ENCODE measurements at places on chromosomes 1 and 21.

GRCh38 chr1:44785501-44786137 lies 2.4 kb downstream of the BEST4 start:
- no peak for DNase-seq

GRCh38 chr1:29970747-29971325 lies 734.5 kb downstream of the PTPRU start:
- no peak for DNase-seq

- no peak for DNase-seq
Observed at GRCh38 chr21:31182231-31183140, 144.2 kb upstream of the KRTAP19-8 start.

DNA sequence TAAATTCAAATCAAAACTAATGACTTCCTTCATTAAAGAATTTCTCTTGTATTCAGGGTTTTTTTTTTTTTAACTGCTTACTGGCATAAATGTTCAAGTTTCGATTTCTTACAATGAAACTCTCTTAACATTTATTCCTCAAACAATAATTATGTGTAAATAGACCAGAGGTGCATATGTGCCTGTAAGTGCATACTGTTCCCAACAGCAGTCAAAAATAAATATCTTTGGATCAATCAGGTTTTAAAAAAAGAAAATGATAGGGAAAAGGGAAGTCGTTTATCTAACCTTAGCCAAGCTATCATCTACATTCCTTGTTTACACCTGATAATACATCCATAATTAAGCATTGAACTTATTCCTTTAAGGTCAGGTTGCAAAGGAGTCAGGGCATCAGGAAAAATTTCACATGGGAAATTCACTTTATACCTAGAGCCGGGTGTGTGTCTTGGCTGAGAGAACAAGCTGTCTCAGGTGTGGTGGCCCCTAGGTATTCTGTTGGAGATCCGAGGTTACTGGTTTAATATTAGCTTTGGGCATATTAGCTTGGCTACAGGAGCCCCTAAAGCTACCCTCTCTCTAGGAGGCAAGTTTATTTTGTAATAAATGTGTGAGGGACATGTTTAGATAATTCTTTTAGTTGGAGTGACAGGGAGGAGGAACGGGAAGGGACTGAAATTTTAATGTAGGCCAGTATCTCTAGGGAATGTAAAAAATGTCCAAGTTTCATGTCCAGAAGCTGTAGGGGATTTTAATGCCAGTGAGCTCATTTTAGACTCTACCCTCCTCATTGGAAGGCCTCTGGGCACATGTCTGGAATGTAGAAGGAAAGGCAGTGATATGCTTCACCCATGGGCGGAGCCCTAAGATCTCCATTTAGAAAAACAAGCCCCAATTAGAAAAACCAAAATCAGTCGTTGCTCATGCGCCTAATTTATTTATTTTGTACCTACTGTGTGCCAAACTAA lies 327.9 kb upstream of the PROX1 start:
- DNase-seq = no peak

GRCh38 chr21:41054018-41054578 lies 113.9 kb upstream of the BACE2 start:
- no peak for DNase-seq

GRCh38 chr1:63931468-63931867 lies 157.7 kb downstream of the ROR1 start:
- DNase-seq = peak; percentile 87

- peak; percentile 53 for DNase-seq
Observed at GRCh38 chr1:156750711-156751450, 594 bp downstream of the HDGF start.

DNA sequence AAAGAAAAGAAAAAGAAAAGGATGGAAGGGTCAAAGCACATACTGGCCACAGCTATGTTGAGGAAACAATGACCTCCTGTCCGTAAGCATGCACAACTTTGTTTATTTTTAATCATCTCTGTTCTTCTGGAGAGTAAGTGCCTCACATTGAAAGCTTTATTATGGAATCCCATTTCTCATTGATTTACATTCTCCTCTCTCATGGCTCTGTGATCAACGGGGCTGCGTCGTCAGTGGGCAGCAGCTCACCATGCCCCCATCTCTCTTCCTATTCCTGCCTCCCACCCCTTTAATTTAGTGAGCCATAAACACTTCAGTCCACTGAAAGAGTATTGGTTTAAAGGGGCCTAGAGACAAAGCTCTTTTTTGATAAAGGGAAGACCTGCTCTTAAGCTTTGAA lies 98.9 kb downstream of the KAZN start:
- DNase-seq = no peak

DNA sequence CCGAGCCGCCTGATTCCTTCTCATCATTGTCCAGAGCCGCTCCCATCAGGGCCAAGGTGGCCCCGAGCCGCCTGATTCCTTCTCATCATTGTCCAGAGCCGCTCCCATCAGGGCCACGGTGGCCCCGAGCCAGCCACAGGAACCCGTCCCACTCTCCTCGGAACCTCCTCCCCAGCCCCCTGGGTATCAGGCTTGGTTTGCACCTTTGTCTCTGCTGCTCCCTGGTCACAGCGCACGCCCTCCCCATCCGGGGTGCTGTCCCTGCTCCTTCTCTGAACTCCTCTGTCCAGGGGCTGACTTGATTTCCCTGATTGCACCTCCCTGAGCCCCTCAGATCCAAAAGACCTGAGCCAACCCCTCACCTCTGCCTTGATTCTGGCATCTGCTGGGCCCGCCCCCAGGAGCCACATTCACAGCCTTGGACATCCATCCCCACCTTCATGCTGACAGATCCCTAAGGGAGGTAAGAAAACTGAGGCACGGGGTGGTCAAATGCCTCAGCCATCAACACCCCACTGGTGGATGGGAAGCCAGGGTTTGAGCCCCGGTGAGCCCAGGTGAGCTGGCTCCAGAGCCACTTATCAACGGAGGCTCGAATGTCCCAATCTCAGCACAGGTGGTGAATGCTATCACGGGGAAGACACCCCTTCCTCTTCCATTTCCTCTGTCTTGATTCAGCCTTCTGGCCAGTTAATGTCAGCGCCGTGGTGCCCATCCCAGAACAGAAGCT lies 25.6 kb upstream of the COL18A1 start:
- DNase-seq = no peak

- peak; percentile 46 for DNase-seq
Observed at GRCh38 chr1:29703596-29704370, 467.5 kb downstream of the PTPRU start.

- DNase-seq = peak; percentile 68
Observed at GRCh38 chr1:183075861-183076260, 52.6 kb downstream of the LAMC1 start.

DNA sequence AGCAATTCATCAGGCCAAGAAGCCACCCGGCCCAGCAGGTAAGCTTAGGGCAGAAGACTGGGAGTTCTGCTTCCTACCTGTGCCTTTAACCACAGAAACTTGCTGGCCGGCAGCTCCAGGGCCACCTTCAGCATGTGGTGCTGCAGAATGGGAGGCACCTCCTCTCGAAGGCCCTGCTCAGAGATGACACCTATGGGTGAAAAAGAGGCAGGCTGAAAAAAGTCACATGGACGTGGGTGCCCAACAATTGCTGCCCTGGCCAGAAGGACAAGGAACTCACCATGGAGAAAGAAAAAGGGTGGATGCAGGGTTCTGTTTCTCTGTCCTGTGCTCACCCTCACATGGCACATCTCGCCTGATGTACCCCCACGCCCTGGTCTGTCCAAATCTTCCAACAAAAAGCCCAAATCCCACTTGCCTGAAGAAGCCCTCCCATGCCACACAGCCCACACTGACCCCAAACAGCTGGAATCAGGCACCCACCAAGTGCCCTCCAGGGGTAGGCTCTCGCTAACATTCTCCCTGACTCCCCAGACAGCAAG lies 33.0 kb downstream of the URB1 start:
- no peak for DNase-seq

DNA sequence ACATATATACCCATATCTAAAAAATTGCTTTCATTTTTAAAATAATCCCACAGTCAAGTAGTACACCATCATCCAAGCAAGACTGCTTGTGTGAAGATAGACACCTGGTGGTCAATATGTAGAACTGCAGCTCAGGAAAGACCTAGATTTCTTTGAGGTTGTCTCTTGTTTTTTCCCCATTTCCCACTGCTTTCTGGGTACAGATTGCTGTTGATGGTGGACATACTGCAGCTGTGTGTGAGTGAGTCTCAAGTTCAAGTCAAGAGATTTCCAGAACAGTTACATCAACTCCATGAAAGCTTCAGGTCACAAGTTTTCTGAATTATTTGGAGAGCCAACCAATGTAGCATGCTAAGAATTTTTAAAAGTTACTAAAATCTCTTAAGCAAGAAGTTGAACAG lies 306.4 kb downstream of the DUSP10 start:
- DNase-seq = peak; percentile 79

DNA sequence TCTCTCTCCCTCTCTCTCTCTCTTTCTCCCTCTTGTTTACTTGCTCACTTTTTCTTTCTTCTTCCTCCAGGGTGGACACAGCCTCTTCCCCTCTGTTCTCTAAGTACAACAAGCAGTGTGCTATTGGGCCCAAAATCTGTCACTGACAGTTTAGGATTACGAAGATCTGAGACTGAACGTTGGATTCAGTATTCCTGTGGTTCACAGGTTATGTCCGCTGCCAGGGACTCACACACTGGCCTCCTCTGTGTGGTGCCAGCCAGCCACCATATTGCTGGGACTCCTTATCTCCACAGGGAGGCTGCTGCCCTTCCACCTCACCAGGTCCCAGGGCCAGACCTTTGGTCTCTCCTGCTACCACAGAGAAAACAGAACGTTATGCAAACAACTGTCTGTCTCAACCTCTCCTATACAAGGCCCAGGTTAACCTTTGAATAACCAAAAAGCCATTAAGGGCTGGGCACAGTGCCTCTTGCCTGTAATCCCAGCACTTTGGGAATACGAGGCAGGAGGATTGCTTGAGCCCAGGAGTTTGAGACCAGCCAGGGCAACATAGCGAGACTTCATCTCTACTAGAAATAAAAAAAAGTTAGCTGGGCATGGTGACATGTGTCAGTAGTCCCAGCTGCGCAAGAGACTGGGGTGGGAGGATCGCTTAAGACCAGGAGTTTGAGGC lies 171.9 kb upstream of the RAB4A start:
- no peak for DNase-seq

- no peak for DNase-seq
Observed at GRCh38 chr1:99297923-99298322, 33.6 kb downstream of the PLPPR4 start.

- no peak for DNase-seq
Observed at GRCh38 chr1:177354247-177354646, 183.5 kb downstream of the BRINP2 start.

DNA sequence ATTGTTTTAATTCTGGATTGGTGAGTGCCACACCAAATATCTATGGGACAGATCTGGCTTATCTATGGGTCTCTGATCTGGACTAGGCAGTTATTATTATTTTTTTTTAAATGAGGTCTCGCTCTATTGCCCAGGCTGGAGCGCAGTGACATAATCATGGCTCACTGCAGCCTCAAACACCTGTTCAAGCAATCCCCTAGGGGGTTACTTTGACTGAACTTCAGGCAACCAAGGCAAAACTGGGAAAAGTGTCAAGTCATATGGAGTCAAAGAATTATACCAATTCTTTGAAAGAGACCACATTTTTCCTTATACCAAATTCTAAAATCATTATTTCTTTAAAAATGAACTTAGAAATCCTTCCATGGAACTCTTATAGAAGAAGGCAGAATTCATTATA lies 129.1 kb upstream of the HOOK1 start:
- DNase-seq = no peak

DNA sequence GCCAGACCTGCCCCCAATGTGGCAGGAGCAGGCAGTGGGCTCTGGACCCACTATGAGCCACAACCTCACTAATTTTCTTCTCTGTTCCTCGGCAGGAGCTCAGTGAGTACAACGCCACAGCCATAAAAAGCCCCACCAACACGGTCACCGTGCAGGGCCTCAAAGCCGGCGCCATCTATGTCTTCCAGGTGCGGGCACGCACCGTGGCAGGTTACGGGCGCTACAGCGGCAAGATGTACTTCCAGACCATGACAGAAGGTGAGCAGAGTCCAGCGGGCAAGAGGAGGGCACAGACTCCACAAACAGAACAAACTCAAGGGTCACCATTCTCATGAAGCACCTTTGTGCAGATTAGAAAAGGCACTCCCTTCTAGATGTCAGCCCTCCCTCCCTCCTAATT lies 79.9 kb downstream of the LACTBL1 start:
- DNase-seq = no peak

DNA sequence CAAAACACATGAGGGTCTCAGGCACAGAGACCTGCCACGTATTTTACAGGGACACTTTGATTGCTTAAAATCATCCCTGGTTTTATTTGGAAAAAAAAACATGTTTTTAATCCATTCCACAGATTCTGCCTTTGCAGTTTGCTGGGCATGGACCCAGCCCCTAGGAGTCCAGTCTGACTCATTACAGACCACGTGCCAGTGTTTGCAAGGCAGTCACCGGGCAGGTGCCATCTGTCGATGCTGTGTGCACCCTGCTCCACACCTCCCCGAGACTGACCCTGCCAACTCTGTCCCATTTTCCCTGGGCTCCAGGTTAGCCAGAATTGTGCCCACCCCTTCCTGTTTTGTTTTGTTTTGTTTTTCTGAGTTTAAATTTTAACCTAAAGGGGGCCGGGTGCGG lies 148.4 kb upstream of the TMEM51 start:
- DNase-seq = no peak

DNA sequence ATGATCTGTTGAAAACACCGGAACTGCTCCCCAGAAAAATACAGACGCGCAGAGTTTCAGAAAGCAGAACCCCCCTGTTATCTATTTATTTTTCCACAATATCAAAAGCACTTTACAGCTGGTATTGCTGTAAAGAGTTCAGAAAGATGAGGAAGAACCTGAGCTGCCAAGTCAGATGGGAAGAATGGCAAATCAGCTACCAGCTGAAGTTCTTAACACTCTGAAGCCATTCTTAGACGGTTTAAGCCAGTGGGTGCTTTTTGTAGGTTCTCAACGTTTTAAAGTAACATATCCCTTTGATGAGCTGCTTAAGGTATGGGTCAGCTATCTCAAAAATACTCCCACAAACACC lies 714 bp upstream of the AKIRIN1 start:
- peak; percentile 14 for DNase-seq

DNA sequence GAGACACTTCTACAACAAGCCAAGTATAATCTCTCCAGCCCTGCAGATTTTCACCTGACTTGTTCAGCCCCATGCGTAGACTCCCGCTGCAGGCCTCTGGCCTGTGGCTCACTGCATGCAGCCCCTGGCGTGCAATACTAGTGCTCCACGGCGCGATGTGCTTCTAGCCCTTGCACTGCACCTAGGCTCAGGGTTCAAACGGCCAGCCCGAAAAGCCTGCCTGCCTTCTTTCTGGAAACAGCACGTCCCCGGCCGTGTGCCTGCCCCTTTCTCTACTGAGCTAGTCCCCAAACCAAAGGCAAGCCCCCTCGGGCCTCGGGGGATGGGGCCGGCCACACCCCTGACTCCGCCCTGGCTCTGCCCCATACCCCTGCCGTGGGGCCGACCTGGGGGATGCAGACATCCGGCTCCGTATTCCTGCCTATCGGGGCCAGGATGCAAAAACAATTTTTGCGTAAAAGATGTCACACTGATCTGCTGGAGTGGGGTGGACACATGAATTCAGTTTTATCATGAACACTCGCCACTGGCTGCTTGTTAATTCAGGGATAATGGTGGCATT lies 26.3 kb upstream of the TRAPPC10 start:
- no peak for DNase-seq

- DNase-seq = peak; percentile 96
Observed at GRCh38 chr1:115251856-115252255, 86.2 kb downstream of the NGF start.
